ENCODE measurements at places on chromosomes 1 and 21.
A peak's percentile ranks its signal among the peaks of the same experiment; 100 is the strongest.

GRCh38 chr1:221511797-221512196, 230.1 kb downstream of the DUSP10 start:
- no peak for DNase-seq

DNA sequence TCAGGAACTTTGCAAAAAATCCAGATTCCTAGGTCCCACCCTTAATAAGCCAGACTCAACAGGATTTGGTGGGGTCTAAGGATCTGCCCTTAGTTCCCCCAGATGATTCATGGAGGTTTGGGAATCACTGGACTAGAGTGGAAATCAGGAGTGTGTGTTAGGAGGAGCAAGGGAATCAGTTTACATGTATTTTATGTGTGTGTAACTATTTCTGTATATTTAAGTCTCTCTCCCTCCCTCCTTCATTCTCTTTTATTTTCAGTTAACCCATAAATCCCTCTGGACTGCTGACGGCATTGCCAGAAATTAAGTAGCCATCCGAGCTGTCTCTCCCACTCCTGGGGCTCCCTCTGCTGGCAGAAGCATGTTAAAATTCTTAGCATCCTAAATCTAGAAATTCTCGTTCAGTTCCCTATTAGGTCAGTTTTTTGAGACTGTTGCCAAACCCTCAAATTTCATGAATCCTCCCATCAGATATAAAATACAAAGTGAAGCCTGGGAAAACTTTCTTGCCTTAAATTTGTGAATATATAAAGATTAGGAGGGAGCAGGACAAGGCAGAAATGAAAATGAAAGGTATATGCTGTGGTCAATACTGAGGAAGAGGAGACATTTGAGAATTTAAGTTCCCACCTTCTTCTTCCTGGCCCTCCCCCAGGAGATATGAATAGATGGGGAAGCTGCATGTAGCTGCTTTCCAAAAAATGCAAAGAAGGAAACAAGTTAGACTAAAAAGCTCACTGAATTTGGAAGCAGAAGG, 11.7 kb upstream of the HSD11B1 start:
- peak; percentile 51 for DNase-seq

- DNase-seq: no peak
Measured at GRCh38 chr1:113012149-113012548, 56.2 kb upstream of the SLC16A1 start.

DNA sequence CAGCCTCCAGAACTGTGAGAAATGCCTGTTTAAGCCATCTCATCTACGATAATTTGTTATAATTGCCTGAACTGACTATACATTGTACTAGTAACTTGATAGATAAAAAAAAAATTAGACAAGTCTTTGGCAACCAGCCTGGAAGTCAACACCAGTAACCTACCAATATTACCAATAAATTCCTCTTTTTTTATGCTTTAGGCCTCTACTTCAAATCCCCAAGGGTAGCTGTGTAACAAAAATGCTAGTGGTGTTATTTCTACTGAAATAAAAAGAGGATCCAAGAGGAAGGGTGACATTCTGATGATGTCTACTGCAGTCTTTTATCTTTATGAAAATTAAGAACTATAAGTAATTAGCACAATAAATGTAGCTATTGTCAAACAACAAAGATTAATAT, 151.7 kb upstream of the SAMSN1 start:
- no peak for DNase-seq

GRCh38 chr1:109971559-109971958, 13.0 kb upstream of the AHCYL1 start:
- DNase-seq: no peak

DNA sequence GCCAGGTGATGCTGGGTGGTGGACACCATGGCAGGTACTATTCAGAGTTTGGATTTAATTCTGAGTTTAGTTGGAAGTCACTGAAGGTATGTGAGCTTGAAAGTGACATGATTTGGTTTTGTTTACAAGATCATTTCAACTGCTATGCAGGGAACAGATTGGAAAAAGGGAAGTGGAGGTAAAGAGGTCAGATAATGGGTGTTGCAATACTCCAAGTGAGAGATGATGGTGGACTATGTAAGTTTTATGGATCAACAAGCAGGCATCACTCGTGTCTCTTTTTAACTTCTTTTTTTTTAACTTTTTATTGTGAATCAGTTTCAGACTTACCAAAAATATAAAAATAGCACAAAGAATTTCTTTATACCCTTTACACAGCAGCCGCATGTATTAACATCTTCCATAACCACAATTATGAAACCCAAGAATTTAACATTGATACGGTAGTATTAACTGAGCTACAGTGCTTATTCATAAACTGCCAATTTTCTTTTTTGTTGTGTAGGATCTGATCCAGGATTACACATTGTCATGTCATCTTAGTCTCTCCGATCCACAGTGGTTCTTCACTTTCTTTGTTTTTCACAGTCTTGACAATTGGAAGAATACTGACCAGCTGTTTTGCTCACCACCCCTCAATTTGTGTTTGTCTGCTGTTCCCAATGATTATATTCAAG, 24.9 kb upstream of the NHLH2 start:
- no peak for DNase-seq

DNA sequence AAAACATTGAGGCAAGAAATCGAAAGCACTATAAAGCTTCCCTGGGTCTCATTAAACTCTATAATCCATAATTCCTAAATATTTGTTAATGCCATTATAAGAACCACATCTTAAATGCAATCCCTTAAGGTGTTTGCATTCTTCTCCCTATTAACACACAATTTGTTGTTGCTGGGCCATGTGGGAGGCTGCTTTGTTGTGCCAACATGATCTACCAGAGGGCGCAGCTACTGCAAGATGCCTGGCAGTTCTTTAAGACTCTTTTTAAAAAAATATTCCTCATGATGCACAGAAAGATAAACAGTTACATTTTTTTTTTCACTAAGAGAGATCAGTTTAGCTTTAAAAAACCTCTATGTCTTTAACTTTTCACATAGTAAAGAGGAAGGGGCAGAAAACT, 39.0 kb upstream of the BCAS2 start:
- no peak for DNase-seq

DNA sequence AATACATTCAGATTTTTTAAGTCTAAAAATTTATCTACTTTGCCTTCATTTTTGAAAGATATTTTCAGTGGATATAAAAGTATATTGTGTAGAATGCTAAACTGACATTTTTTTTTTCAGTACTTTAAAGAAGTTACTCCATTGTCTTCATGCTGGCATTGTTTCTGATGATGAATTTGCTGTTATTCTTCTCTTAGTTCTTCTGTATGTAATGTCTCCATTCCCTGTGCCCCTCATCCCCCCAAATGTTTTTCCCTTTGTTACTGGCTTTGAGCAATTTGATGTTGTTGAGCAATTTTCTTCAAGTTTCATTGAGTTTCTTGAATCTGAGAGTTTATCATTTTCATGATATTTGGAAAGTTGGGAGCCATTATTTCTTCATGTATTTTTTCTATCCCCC, 20.8 kb upstream of the VANGL1 start:
- no peak for DNase-seq

DNA sequence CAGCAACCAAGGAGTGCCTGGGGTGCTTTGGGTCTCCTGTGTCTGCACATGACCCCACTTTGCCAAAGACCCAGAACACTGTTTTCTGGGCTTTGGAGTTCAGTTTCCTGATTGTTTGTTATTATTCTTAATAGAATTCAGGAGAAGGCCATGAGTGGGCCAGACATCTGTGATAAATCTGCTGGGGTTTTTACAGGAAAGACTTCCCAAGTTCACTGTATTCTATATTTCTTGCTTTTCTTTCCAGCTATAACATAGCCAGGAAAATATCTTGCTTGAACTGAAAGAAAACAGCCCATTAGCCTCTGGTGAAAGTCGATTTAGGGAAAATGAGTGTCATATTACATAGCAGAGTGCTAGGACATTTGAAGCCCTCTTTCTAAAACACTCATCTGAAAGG, 345.1 kb upstream of the USP24 start:
- no peak for DNase-seq

DNA sequence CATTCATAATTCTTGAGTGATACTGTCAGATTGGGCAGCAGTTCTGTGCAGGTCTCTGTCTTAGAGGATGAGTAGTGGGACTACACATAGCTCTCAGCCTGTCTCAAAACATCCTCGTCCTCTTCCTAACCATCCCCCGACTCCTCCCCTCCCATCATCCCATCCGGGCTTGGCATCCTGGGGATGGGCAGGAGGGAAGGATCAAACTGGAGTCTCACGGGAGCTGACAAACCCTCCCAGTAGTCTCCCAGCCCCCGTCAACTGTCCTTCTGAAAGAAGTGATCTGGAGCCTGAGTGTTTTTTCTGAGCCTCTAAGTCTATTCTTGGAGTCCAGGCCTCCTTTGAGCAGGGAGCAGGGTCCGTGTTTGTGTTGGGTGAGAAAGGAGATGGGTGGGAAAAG, 102.0 kb downstream of the PAX7 start:
- no peak for DNase-seq

DNA sequence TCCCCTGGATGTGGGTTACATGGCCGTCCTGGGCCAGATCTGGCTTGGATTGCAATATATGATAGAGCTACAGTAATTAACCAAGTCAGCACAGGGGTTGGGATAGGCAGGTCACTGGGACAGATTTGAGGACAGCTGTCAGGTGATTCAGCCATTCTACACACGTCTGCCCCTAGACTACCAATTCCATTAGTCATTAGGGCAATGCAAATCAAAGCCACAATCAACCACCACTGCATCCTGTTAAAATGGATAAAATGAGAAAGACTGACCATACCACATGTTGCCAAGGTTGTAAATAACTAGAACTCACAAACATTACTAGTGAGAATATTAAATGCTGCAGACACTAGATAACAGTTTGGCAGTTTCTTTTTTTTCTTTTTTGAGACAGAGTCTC, 16.0 kb downstream of the C21orf58 start:
- no peak for DNase-seq

GRCh38 chr1:169295846-169296245, 71.8 kb downstream of the NME7 start:
- DNase-seq: no peak

- DNase-seq: no peak
Measured at GRCh38 chr1:246390855-246391254, 116.2 kb downstream of the SMYD3 start.

DNA sequence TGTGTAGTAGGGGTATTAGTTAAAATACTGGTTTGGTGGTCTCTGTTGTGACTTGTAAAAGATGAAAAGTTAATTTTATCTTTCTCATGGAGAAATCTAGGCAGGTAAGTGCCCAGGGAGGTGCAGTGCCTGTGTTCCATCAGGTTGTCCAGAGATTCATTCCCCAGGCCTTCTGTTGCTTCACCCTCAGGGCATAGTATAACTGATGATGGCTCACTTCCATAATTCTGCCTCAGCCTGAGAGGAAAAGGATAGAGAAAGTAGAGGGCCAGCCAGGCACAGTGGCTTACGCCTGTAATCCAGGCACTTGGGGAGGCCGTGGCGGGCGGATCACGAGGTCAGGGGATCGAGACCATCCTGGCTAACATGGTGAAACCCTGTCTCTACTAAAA, 153.9 kb downstream of the FMN2 start:
- DNase-seq: no peak

GRCh38 chr1:67708606-67709005, 23.6 kb downstream of the GADD45A start:
- DNase-seq: no peak

DNA sequence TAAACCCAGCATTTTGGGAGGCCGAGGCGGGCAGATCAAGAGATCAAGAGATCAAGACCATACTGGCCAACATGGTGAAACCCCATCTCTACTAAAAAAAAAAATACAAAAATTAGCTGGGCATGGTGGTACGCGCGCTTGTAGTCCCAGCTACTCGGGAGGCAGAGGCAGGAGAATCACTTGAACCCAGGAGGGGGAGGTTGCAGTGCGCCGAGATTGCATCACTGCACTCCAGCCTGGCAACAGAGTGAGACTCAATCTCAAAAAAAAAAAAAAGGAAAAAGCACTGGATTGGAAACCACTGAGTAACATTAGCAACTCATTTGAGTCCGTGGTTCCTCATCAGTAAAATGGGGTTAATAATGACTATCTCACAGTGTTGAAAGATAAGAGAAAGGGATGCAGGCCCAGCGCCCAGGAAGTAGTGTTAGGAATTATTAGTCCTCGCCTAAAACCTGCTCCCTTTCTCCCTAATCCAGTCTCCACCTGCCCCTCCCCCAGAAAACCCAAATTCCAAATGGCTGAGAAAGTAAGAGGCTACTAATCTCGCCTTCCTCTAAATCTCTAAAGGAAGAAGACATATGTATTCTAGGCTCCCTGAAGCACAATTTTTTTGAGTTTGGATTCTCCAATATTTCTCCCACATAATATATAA, 49.5 kb downstream of the RHBG start:
- no peak for DNase-seq

GRCh38 chr1:30823627-30823968, 66.0 kb upstream of the LAPTM5 start:
- no peak for DNase-seq

GRCh38 chr1:215605011-215605621, 38.0 kb downstream of the KCTD3 start:
- DNase-seq: no peak

- DNase-seq: no peak
Measured at GRCh38 chr1:191895462-191896058, 262.7 kb upstream of the RGS18 start.

DNA sequence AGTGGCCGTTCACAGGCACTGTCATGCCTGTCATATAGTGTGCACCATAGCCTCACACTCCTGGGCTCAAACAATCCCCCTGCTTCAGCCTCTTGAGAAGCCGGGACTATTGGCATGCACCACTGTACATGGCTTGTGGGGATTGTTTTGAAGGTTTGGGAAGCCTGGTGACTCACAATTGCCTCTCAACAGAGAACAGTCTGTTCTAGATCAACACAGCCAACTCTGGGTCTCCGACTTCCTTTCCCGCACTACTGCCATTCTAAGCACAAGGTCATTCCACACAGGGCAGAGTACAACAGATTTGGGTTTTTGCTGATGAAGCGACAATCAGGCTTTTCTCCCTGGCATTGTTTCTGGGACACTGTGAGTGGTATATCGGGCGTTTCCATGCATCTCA, 15.5 kb upstream of the AHCTF1 start:
- DNase-seq: peak; percentile 91

- DNase-seq: no peak
Measured at GRCh38 chr1:156923670-156924477, 3.4 kb downstream of the LRRC71 start.

DNA sequence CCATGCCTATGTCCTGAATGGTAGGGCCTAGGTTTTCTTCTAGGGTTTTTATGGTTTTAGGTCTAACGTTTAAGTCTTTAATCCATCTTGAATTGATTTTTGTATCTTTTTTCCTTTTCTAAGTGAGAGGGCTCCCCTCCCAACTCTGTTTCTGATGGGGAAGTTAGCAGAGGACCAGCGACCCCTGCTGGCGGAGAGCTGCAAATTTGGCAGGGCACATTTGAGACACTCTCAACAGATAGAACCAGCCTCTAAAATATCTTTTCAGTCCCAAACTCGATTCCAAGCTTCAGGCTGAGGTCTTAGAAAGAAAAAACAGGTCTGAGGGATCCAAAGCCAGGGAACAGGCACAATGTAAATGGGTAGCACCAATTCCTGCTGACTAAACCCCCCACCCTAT, 32.5 kb downstream of the LRRC3 start:
- no peak for DNase-seq
